Stimulated activated CD8-positive, alpha-beta memory T cell treated with anti-CD3 and anti-CD28 coated beads, Interleukin-7, amount 100 ng/mL, for 1 hour (primary cell): ENCODE measurements at places on chromosomes 3 and 15.
A peak's percentile ranks its signal among the peaks of the same experiment; 100 is the strongest.

GRCh38 chr15:57592426-57592825 lies 722 bp downstream of the MYZAP start:
- no peak for DNase-seq

DNA sequence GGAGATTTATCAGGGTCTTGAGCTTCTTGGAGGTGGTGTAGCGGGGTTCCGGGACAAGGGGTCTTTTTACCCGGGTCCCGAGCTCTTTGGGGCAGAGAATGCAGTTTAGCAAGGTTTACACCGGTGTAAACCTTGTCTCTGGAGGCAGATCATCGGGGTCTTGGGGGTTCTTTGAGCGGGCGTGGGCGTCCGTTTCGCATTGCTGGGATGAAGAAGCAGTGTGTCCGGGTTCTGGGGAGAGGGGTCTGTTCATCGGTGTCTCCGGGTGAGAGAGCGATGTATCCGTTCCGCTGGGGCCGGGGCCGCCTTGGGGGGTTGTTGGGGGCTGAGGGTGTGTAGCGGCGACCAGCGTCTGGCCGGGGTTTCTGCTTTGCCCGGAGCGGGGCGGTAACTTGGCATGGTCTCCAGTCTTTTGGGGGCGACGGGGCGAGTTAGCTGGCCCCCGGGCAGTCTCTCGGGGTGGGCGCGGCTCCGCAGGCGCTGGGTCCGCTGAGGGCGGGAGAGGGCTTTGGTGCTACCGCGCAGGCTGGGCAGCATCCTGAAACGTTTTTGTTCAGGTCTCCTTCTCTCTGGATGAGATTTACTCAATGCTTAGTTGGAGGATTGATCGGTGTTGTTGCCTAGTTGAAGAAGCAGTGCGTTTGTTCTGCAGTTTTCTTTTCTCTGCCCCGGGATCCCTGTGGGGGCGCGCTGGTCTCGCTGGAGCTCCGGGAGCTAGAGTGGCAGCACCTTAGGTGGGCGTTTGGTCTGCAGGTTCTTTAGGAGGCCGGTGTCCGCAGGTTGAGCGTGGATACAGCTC lies 843 bp downstream of the GLCE start:
- DNase-seq: peak; percentile 3

DNA sequence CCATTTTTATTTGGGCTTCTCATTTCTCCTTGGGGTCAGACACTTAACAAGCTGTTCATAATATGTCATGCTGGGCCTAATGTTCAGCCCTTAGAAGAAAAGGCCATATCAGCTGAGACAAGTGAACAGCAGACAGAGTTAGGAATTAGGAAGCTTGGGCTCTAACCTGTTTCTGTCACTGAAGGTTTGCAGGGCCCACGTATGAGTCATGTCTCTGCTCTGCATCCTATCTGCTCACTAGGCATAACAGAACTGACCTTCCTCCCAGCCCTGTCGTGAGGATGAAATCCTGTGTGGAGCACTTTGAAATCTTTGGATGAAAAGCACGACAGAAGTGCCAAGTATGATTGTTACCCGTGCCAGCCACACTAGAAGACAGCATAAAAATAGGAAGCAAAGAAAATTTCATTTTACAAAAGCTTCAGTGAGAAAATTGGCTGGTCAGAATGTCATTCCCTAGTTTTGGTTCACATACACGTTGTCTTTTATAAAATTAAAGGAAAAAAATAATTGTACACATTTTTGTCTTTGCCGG lies 26.5 kb upstream of the CD47 start:
- DNase-seq: no peak

DNA sequence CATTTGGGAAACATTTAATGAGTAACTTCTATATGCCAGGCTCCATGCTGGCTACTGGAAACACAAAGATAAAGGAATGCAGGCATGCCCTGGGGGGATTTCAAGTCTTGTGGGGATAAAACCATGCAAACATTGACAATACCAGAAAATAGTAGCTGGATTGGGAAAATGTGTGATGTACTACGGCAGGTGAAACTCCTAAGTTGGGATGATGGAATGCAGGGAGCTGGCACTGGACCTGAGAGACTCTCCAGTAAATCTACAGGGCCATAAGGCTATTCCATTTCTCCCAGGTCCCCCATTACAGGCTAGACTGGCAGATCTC lies 68.2 kb upstream of the NTRK3 start:
- no peak for DNase-seq

- no peak for DNase-seq
Observed at GRCh38 chr15:75620058-75620820, 5.3 kb downstream of the SNUPN start.

DNA sequence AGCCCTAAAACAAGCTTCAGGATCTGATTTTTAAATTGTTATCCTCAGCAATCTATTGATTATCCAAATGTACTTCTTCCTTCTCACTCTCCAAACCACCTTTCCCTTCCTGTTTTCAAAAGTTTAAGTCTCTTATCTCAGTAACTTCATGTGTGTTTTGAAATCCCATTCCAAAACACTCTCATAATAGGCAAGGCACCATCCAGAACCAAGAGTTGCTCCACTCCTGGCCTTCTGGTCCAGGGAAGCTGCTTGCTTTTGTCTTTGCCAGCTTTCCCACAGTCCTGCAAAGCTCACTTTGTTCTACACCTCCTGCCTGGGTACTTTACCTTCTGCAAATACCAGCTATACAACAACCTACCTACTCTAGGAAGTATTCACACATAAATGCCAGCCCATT lies 63.5 kb downstream of the MLH1 start:
- no peak for DNase-seq

DNA sequence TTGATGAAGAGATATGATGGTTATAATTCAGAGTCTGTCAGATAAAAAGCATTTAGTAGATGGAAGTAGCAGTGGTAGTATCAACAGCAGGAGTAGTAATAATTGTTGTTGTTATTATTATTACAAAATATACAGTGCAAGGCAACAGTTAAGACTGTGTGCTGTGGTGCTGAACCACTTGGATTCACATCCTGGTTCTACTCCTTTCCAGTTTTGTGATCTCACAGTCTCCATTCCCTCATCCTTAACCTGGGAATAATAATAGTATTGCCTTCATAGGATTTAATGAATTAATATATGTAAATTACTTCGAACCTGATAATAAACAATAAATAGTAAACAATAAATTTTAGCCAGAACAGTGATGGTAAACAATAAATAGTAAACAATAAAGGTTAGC lies 37.1 kb upstream of the TSC22D2 start:
- no peak for DNase-seq

- no peak for DNase-seq
Observed at GRCh38 chr15:80483725-80484161, 79.6 kb downstream of the ARNT2 start.

GRCh38 chr3:11991751-11992150 lies 12.4 kb upstream of the SYN2 start:
- no peak for DNase-seq

DNA sequence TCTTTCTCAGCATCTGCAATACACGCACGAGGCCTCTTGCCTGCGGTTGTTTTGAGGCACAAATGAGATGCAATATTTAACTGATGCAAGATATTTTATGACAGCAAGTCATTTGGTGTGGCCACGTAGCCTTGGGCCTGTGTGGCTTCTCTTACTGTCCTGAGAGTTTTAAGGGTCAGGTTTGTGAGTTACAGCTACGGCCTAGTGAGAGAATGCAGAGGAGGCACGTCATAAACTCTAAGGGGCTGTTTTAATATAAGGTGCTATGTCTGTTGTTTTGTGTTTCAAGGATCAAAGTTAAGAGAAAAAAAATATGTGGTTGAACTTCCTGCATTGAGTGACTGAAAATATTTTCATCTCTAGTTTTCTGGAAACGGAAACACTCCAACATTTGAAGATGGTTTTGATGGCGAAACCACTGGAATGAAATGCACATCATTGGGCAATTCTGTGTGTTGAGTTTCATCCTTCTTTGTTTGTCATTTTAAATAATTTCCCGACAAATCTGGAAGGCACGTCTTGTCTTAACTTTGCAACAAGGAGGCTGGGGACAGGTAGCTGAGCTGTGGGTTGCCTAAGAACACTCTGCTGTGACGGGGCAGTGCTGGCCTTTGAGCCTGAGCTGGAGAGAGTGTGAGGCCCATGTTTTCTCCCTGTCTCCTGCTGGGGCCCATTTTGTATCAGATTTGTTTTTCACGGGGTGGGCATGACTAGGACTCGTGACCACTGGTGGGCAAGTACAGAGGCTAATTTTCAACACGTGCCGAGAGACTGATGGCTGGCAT lies 5.1 kb downstream of the APBA2 start:
- no peak for DNase-seq

GRCh38 chr3:81910244-81910852 lies 148.9 kb upstream of the GBE1 start:
- DNase-seq: no peak

- no peak for DNase-seq
Observed at GRCh38 chr3:119652306-119653033, 7.9 kb downstream of the POPDC2 start.

DNA sequence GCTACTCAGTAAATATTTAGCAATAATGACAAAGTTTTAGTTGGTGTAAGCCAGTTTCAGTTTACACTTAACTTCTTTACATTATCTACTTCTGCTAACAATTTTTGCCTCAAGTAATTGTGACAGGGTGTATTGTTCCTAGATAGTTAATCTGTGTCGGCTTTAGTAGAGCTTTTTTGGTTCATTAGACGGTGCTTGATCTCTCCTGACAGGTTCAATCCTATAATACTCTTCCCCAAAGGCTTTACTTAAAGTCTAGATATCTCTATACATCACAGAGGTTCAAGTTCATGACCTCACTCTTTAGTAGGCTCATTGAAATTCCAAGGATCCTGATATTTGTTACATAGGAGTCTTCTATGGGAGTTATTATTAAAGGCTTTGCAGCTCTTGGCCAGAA lies 365.6 kb upstream of the DPPA4 start:
- no peak for DNase-seq
